Suppressor macrophage (primary cell): ENCODE measurements at places on chromosomes 1 and 21.
A peak's percentile ranks its signal among the peaks of the same experiment; 100 is the strongest.

DNA sequence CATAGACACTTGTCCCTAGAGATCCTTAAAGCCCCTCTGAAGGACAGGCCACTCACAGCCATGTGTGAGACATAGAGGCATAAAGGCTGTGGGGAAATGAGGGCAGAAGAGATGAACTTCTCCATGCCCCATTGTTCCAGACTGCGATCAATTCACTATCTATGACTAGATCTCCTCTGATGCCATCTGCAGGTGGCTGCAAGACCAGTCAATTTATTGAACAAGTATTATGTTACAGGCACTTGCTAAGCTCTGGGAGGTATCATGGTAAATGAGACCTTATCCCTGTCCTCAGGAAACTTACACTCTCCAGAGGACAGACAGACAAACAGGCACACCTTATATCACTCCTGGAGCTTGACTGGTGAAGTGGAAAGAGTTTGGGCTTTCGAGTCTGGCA is 22.9 kb downstream of the UBIAD1 start:
- DNase-seq: no peak

GRCh38 chr1:195113471-195113870 is 1494.8 kb downstream of the KCNT2 start:
- DNase-seq: no peak

DNA sequence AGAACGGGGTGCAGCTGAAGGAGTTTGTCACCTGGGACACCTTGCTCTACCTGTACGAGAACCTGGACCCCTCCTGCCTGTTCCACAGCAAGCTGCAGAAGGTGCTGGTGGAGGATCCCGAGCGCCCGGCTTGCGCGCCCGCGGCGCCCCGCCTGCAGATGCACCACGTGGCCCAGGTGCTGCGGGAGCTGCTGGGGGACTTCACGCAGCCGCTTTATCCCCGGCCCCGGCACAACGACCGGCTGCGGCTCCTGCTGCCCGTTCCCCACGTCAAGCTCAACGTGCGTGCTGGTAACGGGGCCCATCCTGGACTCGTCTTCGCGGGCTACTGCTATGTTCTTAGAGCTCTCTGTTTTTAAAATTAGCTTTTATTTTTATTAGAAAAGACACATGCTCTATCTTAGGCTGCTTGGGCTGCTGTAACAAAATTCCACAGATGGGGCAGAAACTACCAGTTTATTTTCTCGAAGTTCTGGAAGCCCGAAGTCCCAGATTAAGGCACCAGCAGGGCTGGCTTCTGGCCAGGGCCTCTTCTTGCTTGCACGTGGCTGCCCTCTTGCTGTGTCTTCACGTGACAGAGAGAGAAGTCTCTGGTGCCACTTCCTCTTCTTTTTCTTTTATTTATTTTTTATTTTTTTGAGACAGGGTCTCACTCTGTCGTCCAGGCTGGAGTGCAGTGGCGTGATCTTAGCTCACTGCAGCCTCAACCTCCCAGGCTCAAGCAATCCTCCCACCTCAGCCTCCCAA is 38.1 kb downstream of the TRPM2 start:
- DNase-seq: peak; percentile 94

DNA sequence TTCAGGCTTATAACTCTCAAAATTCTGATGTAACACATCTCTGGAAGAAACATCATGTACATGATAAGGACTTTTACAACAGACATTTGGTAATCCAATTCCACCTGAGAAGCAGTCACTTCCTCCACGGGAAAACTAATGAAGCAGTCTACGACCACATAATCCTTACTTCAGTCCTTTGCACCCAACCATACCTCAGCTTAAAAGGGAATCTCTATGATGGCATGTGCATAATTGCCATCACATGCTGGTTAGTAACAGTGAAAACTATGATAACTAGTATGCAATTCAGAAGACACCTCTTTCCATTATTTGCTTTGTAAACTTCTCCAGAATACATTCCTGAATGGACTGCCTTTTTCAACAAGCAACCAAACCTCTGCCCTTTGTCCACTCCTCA is 53.1 kb downstream of the TTC13 start:
- no peak for DNase-seq

GRCh38 chr21:15774590-15774989 is 44.8 kb downstream of the USP25 start:
- DNase-seq: no peak

- DNase-seq: no peak
Observed at GRCh38 chr1:24379733-24380315, 33.8 kb downstream of the STPG1 start.

DNA sequence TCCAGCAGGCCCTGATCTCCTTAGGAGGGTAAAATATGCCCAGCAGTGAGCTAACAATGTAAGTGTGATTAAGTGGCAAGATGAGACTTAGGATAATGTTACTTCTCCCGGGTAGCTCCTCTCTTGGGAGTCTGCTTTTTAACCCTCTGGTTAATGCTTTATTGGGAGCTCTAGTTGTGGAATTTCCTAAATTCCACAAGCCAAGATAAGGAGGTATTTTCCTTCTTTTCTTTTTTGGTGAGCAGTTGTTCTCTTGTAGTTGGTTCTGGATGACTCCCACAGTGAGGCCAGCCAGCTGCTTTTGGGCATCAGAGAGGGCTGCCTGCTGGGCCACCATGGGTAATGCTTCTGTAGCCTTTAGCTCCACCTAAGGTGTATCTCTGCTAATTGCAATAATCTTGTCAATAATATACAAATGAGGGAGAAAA is 19.3 kb downstream of the C1orf52 start:
- DNase-seq: no peak

- peak; percentile 94 for DNase-seq
Observed at GRCh38 chr1:156725683-156726280, 2.5 kb upstream of the METTL25B start.

GRCh38 chr1:78283691-78284090 is 207.1 kb upstream of the PTGFR start:
- no peak for DNase-seq

DNA sequence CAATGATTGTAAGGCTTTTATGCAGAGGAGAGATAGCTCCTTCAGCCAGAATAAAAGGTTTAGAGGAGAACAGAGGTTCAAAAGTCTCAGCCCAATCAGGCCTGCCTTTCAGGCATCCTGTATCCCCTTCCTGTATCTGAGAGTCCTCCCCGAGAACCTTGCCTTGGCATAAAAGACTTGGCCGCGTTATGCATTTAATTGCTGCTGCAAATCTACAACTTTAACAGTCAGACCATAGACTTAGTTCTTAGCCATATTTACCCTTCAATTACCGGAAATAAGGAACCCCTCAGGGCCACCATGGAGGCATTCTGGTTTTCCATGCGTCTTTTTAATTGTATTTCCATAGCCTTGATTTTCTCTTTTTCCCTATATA is 18.3 kb upstream of the HYI start:
- no peak for DNase-seq

DNA sequence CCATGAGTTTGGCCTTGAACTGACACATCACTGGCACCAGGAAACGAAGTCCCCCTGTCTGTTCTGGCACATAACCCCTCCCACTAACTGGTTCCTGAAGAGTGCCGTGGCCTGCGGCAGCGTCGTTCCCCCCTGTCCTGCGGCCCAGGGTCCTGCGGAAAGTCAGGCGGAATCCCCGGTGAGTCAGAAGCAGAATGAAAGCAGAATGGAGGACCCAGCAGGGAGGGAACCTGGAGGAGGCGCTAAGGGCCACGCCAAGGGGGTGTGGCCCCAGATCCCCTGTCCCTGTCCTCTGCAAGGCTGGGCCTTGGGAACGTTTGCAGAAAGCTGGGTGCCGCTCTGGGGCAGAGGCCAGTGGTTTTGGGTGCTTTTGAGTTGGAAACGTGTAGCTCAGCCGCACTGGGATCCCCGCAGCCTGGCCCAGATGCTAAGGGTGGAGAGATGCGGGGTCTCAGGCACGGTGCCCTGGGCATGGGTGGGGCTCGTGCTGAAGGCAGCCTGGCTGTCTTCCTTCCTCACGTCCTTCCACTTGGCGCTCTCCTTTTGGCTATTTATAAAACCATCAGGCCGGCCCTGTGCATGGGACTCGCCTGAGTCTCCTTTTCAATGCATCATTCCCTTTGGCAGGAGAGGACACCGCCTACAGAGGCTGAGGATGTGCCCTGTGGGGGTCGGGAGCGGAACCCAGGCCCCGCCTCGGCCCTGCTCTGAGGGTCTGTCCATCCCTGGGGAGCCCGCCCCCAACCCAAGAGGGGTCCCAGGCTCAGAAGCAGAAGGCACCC is 36.2 kb downstream of the TP73 start:
- DNase-seq: no peak

GRCh38 chr1:206979379-206980043 is 9.3 kb upstream of the FCAMR start:
- peak; percentile 62 for DNase-seq

DNA sequence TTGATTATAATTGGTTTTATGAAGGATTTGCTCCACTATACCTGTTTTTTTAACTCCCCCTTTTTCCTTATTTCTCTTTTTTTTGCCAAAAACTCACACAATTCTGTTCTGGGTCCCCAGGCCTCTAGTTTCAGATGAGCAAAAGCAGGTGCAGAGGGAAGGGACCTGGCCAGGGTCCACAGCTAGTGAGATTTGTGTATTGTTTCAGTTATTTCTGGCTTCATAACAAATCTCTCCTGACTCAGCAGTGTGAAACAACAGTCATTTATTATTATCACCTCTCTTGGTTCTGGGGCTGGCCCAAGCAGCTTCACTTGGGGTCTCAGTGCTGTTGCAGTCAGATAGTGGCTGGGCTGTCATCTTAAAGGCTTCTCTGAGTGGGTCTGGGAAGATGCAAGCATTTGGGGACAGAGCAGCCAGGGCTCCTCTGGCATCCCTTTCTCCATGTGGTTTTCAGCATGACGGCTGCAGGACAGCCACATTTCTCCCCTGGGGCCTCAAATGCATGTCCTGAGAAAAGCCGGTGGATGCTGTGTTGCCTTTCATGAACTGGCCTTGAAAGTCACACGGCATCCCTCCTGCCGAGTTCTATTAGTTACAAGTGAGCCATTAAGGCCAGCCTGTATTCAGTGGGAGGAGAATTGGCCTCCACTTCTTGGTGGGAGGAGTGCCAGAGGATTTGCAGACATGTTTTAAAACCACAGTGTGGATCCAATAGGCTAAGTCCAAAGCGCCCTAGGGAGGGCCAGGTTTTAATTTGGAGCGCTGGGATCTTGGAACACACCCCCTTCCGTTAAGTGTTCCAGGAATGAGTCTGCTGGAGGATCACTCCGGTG is 137.1 kb downstream of the CAMTA1 start:
- no peak for DNase-seq

DNA sequence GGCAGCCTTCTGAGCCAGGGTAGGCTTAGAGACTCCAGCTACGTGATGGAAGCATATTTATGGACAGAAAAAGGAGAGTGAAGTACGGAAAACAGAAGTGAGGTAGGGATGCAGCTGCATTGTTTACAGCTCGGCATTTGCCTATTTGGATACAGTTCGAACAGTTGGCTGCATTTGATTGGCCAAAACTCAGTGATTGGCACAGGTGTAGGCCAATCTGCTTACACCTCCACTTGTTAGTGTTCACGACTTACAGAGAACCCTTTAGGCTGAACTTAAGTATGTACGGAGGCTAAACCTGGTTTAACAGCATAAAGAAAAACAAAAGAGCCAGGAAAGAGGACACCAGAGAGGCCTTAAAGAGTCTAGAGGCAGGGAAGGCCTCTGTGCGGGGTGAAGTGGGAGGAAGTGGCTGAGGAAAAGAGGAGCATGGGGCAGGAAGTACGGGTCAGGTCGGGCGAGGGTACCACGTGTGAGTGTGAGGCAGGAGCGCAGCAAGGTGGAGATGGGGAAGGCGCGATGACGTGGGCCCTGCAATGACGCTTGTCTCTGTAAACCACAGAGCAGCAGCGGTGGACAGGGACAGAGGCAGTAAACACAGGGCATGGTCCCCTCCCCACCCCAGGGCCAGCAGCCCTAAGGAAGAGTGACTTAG is 32.0 kb downstream of the RSPH1 start:
- peak; percentile 76 for DNase-seq

DNA sequence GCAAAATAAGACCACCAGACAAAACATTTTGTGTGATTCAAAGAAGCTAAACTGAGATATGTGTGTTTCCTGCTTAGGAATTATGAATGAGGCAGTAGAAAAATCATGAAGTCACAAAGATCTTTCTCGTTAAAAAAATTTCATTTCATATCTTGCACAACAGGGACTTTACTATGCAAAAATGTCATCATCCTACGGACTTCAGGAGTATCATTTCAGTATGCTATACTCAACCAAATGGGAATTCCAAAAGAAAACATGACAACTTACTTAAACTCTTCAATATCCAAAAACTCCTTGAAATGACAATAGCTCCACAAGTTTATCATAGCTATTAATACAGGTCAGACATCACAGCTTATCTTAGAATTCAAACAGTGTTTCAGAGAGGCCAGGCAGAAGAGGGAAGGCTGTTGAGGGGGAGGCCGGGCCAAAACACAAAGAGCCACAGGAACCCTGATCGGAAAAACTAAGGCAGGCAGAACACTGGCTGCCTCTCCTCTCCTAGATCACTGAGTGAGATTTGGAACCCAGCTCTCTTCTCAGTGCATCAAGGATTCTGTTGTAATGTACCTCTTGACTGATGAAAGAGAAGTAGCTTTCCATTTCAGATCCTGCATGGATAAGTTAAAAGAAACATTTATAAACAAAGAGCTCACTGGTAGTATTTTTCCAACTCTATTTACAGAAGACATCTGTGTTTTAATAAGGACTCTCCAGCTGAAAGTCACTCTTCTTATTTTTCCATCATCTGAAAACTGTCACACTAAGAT is 66.9 kb downstream of the TESK2 start:
- DNase-seq: no peak

GRCh38 chr1:26259578-26259977 is 20.3 kb upstream of the SH3BGRL3 start:
- DNase-seq: peak; percentile 83

DNA sequence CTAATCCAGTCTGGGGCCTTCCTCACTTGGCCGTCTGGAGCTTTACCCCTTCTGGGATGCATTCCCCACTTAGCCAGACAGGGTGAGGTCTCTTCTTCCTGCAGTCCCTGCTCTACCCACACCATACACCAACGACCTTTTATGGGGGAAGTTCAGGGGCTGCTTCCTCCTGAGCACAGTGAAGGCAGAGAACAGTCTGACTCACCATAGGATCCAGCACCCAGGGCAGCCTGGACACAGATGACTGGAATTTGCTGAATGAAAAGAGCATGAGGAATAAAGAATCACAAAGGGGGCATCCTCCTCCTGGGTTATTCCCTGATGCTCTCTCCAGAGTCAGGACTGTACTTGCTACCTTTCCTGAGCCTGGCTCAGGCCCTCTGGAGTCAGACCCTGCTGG is 4.6 kb upstream of the FOXE3 start:
- DNase-seq: peak; percentile 57

GRCh38 chr21:44712203-44713028 is 1.0 kb upstream of the TSPEAR start:
- no peak for DNase-seq

DNA sequence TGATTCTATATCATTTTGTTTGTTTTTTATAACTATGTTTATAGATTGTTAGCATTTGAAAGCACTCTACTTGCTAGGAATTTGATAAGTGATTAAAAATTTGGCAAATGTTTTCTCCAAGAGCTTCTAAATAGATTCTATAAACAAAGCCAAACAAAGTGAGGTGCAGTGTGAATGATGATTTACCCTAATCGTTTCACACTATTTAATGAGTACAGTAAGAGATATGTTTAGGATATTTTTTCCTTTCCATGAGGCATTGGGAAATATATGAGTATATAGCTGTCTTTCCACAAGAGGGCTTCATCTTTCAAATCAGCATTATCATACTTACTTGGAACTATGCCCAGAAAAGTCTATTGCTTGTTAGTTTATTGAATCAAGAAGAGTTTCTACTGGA is 277.0 kb upstream of the BRINP3 start:
- peak; percentile 14 for DNase-seq

- no peak for DNase-seq
Observed at GRCh38 chr1:48216313-48216712, 6.2 kb upstream of the SLC5A9 start.
